ENCODE measurements at places on chromosomes 7 and 10.

GRCh38 chr7:28389504-28390395 is 22.6 kb upstream of the CREB5 start:
- peak; percentile 36 for DNase-seq

GRCh38 chr10:14653271-14654161 is 121.2 kb downstream of the FAM107B start:
- peak; percentile 47 for DNase-seq

GRCh38 chr10:28963539-28964221 is 286.4 kb downstream of the BAMBI start:
- DNase-seq: peak; percentile 21

DNA sequence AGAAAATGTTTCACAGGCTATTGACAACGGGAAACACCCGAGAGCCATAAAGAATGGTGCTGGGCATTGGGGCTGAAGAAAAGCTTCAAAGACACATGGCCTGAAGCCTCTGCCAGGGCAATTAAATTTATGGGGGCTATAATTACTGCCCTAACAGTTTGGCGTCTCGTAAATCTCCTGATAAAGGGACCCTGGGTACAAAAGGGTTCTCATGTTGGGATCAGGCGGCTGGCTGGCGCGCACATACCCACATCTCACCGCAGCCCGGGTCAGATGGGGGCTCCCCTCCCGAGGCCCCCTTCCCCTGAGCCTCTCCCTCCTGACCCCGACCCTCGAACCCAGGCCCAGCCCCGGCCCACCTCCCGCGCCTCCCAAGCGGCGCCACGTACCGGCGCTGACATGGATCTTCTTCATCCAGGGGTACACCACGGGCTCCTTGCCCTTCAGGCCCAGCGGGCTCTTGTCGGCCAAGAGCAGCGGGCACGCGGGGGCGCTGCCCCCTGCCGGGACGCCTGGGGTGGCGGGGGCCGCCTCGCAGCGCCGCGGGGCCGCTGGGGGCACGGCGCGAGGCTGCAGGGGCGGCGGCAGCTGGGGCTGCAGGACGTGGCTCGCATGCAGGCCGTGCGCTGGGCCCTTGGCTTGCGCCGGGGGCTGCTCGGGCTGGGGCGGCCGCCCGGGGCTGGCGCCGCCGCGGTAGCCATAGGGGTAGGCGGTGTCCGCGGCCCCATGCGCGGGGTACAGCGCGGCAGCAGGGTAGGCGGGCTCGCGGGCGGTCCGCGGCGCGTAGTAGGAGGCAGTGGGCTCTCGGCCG is 623 bp downstream of the HOXA4 start:
- DNase-seq: no peak

GRCh38 chr7:26360650-26361049 is 69.0 kb downstream of the SNX10 start:
- DNase-seq: no peak

GRCh38 chr10:26527018-26527417 is 88.9 kb downstream of the APBB1IP start:
- no peak for DNase-seq

GRCh38 chr7:44470135-44470479 is 20.4 kb downstream of the NUDCD3 start:
- no peak for DNase-seq

DNA sequence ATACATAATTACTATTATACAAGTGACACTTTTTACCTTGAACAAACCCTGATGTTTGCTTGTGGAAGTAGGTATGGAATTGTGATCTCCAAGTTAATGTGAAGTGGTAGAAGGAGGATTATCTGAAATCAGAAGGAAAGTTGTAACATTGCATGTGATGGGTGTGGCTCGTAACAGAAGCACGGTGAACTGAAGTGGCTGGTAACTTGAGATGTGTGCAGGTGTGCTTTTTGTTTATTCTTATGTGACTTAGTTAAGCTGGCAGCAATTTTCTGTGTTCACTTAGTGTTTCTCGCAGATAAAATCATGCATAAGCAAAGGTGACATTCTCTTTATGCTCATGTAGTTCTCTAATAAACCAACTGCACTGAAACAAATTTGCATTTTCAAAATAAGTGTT is 82.3 kb downstream of the ZEB1 start:
- DNase-seq: peak; percentile 67

DNA sequence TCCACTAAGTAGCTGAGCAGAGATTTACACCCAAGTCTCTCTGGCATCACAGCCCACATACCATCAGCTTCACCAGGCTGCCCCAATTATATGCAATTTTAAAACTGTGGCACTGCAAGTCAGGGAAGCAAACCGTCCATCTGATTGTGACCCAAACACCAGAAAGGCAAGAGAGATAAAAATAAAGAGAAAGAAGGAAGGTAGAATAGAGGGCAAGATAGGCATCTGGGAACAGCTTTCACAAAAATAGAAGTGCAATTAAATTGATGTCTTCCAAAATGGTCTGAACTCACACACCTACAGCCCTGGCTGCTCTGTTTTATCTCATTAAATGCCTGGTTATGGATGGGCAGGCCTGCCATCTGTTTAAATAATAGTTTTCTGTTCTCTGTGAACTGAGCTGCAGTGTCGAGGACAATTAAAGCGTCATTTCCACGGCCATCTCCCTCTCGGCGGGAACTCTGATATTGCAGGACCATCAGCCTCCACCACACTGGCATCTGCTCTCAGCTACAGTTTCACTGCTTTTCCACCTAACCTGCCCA is 509.1 kb downstream of the INHBA start:
- DNase-seq: no peak

DNA sequence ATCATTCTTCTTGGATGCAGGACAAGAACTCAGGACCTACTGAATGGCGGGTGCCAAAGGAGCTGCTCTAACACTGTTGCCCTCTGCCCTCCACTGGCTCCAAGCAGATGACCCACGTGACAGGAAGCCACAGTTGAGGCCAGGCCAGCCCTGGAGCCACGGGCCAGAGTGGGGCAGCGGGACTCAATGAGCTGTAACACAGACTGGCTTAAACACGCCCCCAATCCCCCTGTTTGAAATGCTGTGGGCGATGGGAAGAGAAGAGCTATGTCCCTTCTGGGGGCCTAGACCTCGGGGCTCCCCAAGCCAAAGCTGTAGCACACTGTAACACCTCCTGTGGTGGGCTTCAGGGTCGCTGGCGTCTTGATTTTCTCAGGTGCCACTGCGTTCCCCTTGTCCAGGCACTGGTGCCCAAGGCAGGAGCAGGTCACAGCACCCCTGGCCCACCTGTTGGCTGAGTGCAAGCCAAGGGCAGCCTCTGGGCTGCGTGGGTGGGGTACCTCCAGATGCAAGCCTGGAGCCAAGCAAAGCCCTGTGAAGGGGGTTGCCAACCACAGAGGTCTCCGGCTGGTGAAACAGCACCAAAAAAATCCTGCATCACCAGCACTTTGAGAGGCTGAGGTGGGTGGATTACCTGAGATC is 18.6 kb upstream of the ZMIZ2 start:
- no peak for DNase-seq

DNA sequence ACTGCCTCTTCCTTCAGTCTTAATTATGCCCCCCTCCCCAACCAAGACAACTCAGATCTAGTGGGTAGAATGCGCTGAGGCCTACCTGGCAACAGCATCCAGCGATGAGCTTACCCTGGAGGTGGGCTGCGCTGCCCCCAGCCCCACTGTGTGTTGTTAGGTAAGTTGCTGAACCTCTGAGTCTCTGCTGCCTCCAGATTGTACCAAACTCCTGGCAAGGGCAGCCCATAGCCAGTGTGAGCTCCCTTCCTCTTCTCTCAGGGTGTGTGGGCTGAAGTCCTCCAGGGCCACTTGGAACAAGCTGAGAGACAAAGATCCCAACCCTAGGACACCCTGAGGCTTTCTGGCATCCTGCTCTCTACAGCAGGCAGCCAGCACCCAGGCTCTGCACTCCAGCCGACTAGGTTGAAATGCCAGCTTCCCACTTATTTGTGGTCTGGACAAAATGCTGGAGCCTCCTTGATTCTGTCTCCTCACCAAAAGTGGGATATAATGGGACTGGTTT is 135.3 kb downstream of the ARHGAP22 start:
- DNase-seq: no peak

DNA sequence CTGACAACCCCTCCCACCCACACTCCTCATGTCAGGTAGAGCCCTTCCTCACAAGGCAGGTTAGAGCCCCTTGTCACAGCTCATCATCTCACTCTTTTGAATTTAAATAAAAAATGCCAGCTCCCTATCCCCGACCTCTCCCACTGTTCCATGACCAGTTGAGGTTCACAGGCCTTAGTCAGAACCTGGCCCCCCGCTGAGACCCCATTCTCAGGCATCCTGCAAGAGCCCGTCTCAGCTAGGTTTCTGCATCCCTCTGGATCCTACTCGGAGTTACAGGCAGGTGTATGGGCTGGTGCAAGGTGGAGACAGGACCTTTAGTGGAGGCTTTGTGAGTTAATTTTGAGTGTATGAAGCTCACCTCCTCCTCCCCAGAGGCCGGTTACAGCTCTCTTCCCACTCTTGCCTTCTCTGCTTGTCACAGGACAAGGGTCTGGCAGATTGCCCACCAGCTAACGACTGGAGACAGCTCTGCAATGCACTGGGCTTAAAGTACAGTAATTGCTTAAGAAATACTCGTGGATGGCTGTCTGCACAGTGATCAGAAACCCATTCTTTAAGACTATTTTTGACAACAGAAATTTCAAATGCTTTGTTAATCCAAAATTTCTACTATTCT is 394.9 kb upstream of the DPP6 start:
- DNase-seq: no peak

GRCh38 chr10:75959209-75959608 is 527.8 kb downstream of the LRMDA start:
- DNase-seq: no peak

GRCh38 chr10:129464251-129464650 is 2.8 kb upstream of the MGMT start:
- DNase-seq: no peak

DNA sequence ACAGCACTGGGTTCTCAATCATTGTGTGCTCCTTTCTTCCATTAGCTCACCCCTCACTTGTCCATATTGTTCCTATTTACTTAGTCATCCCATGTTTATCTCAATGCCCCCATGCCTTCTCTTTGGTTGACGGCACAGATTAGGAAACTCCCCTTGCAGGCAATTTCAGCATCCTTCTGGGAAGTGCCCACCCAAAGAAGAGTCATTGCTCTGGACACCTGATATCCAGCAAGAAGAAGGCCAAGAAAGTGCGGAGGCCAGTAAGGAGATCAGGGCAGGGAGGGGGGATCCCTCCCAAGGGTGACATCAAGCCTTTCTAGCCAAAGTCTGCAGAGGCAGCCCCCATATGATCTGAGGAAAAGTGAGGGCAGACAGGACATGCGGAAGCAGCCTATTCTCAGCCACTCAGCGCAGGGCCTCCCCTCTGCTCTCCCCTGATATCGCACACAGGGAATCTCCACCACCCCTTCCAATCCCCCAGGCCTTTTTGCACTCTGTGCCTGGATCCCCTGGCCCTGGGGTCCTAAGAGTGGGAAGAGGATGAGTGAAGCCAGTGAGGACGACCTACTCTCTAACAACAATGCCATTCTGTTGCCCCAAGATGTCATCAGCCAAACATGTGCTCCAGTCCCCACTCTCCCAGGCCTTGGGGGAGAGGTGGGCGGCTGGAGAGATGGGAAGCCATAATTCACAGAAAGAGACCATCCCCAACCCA is 1.8 kb downstream of the TRPV6 start:
- no peak for DNase-seq

DNA sequence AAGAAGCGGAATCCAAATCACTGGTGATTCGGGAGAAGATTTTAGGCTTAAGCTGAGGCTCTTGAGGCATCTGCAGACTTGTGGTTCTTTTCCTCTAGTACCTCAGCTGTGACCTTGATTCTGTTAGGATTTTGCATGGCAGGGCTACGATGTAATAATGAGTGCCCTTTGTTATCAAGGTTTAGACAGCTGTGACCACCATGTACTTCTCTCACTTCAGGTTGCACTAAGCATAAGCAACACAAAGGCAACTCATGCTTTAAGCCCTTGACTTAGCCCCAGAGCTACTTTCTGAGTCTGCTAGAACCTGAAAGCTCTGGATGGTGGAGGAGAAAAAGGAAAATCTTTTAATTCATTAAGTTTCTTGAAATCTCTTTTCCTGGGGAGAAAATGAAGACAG is 1052.3 kb upstream of the PHF14 start:
- no peak for DNase-seq

DNA sequence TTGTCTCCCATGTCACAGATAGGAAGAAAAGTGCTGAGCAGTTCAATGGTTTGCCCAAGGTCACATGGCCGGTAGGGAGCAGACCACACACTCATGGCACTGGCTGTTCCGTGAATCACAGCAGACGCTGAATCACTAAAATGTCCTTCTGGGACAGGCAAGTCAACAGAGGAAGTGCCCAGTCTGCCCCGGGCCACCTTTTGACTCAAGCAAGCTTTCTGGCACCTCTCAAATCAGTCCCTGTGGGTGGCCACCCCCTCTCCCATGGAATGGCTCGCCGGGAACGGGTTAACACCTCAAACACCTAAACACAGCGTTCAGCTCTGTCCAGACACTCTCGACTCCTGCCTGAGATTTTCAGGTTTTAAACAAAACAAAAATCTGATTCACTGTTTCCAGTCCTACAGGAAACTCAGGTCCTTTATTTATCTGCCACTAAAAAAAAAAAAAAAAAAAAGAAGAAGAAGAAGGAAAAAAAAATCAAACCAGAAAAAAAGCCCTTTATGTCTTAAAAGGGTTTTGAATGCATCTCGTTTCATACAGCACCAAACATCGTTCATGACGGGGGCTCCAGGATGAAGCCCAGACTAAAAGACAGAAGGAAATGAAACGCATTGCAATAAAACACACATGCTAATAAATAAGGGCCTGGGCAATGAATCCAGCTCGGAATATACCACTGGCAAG is 15.5 kb downstream of the CARD11 start:
- no peak for DNase-seq

DNA sequence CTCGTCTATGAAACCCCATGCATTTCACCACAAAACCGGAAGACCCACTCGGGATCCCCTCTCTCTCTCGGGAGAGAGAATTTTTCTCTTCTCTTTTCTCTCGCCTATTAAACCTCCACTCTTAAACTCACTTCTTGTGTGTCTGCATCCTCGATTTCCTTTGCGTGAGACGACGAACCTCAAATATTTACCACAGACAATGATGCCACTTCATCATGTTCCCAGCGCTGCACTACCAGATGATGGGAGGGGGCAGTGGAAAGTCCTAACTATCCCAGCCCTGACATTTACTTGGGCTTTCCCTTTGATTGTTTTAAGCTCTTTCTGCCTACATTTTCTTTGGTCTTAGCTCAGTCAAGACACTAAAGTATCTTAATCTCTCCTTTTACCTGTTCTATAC is 906.7 kb downstream of the GRID1 start:
- no peak for DNase-seq

- no peak for DNase-seq
These were observed 6.6 kb downstream of the PGAM2 start for GRCh38 chr7:44058759-44059218.

All from LNCaP clone FGC (cell line).